Stimulated activated CD8-positive, alpha-beta memory T cell treated with anti-CD3 and anti-CD28 coated beads, Interleukin-15, amount 100 ng/mL, for 24 hours (primary cell): ENCODE measurements at places on chromosomes 2 and 18.
A peak's percentile ranks its signal among the peaks of the same experiment; 100 is the strongest.

GRCh38 chr2:86097114-86097896, 8.4 kb downstream of the POLR1A start:
- no peak for DNase-seq

GRCh38 chr2:196415384-196415783, 224.1 kb upstream of the CCDC150 start:
- DNase-seq, result no peak

DNA sequence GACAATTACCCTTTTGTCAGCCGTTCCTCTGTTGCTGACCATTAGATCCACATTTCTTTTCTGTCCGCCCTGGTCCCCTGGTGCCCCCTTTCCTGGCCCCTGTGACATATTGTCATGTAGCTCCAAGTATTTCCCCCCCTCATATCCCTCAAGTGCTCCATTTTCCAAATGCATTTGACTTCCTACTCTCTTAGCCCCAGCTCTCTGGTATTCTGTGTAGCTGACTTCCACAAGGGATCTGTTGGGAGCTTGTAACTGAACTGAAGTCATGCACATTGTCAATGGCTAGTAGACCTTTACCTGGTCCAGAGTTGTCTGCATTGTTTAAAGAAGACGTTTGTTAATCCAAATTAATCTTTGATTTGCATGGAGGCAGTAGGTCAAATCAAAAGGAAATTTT, 34.8 kb downstream of the LIPG start:
- DNase-seq, result no peak

DNA sequence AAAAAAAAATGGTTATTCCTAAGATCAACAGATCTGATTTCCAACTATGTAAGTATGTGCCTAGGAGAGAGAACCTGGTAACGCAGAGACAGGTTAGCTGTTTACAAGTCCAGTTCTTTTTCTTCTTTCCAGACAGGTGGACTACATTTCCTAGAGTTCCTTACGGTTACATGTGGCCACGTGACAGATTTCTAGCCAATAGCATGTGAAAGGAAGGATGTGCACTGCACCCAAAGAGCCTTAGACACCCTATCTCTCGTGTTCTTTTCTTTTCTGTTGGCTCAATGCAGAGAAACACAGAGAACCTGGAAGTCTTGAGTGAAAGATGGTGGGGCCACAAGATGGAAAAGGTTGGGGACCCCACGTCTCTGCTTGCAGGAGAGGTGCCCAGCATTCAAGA, 375.9 kb downstream of the TNS1 start:
- no peak for DNase-seq

- no peak for DNase-seq
Measured at GRCh38 chr2:167706800-167707199, 540.6 kb downstream of the STK39 start.

DNA sequence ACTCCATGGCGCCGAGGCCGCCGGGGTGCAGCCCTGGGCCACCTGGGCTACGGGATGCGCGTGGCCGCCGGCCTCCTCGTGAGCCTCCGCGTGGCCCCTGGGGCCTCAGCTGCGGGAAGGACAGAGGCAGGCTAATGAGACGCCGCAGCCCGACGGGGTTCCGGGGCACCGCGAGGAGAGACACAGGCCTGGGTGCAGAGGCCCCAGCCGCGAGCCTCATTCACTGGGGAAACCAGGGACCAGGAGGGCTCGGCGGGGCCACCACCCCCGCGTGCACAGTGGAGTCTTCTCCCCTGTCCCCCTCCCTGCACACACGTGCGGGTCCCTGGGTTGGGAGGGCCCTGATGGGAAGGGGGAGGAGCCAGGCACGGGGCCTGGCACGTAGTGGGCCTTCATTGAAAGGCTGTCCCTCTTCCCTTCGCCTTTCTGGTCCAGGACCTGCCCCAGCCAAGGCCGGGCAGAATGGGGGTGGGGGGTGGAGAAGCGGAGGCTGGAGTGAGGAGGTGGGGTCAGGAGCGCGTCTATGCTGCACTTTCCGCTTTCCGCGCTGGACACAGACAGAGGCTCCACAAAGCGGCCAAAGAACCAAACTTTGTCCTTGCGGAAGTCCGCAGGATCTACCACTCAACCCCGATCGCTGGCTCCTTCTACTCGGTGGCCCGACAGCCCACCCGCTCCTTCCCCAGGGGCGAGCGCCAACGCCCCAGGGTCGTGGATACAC, 9.1 kb downstream of the ALPP start:
- no peak for DNase-seq

DNA sequence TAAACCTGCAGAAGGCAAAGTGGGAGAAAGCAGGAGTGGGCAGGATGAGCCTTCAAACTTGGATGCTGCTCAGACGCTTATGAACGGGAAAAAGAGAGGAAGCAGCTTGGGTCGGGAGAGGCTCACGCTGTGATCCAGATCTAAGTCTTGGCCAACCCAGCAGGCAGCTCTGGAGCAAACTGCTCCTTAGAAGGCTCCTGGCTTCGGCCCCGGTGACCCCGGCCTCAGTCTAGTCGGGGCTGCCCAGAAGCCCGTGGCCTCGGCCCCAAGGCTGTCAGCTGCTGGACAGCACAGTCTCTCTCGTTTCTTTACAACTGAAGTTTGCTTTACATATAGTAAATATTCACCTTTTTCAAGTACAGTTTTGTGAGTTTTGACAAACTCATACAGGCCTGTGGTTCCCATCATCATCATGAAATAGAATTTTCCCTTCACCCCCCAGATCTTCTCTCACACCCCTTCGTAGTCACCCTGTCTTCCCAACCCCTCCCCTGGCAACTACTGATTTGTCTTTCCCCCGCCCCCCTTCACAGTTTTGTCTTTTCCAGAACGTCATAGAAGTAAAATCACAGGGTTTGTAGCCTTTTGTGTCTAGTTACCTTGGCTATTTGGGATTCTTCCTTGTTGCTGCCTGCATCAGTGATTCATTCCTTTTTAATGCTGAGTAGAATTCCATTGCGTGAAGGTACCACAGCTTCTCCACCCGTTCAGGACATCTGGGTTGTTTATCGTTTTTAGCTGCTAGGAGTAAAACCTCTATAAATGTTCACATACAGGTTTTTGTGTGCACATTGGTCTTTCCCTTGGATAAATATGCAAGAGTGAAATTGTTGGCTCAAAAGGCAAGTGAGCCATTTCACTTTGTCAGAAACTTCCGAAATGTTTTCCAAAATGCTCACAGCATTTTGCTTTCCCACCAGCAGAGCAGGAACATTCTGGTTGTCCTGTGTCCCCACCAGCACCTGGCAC, 35.1 kb downstream of the MYO7B start:
- no peak for DNase-seq

DNA sequence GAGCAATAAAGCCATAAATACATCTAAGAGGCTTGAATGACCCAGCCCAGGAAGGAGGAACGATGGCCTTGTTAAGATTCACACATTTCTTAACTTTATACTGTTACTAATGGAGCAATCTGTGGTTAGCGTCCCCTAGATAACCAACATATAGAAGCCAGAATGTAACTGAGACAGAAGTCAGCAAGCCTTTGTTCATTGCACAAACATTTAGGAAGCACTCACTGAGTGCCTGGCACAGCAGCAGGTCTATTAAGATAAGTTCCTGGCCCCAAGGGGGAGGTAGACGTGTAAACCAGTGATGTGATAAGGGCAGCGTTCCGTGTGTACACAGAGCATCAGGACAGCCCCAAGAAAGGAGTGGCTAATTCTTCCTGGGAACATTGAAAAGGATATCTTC, 63.6 kb upstream of the ATL2 start:
- DNase-seq, result no peak

GRCh38 chr2:135742325-135742757, 686 bp downstream of the UBXN4 start:
- peak; percentile 8 for DNase-seq

- DNase-seq, result no peak
Measured at GRCh38 chr2:71891155-71891554, 256.5 kb downstream of the CYP26B1 start.

GRCh38 chr2:15570104-15570503, 9.0 kb upstream of the NBAS start:
- no peak for DNase-seq
